ENCODE measurements at places on chromosomes 12 and 14. TPM values are rescaled to one million over a fixed set of nuclear protein-coding genes. Genes with fewer than 3 reads are reported as not detected.

Gene UBR7
- polyA plus RNA-seq, result 7.8 TPM

Gene INTS13
- 17.6 TPM for polyA plus RNA-seq

Gene BHLHE41
- 5.7 TPM for polyA plus RNA-seq

Gene GPRC5D
- not detected for polyA plus RNA-seq

Gene TMEM132D
- polyA plus RNA-seq, result not detected

Gene TBC1D30
- polyA plus RNA-seq, result 1.2 TPM

Gene UBE3B
- polyA plus RNA-seq, result 13.7 TPM

Gene BDKRB1
- polyA plus RNA-seq, result not detected

Gene CELA1
- polyA plus RNA-seq, result not detected
